ENCODE measurements at places on chromosomes 2 and 18.
A peak's percentile ranks its signal among the peaks of the same experiment; 100 is the strongest.

DNA sequence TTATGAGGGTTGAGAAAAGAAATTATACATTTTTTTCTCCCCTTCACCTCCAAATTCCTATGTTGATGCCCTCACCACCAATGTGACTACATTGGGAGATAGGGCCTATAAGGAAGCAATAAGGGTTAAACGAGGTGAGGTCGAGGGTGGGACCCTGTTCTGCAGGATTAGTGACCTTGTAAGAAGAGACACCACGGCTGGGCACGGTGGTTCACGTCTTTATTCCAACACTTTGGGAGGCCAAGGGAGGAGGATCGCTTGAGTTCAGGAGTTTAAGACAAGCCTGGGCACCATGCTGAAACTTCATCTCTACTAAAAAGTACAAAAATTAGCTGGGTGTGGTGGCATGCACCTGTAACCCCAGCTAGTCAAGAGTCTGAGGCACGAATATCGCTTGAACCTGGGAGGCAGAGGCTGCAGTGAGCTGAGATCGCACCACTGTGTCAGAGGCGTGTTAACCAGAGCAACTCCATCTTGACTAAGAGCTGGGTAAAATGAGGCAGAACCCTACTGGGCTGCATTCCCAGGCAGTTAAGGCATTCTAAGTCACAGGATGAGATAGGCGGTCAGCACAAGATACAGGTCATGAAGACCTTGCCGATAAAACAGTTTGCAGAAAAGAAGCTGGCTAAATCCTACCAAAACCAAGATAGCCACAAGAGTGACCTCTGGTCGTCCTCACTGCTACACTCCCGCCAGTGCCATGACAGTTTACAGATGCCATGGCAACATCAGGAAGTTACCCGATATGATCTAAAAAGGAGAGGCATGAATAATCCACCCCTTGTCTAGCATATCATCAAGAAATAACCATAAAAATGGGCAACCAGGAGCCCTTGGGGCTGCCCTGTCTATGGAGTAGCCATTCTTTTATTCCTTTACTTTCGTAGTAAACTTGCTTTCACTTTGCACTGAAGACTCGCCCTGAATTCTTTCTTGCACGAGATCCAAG is 77.0 kb downstream of the NCAPH start:
- ATAC-seq: peak; percentile 19

GRCh38 chr2:134261398-134262131 is 7.7 kb downstream of the MGAT5 start:
- no peak for ATAC-seq

GRCh38 chr2:181575650-181576025 is 81.3 kb downstream of the CERKL start:
- no peak for ATAC-seq

DNA sequence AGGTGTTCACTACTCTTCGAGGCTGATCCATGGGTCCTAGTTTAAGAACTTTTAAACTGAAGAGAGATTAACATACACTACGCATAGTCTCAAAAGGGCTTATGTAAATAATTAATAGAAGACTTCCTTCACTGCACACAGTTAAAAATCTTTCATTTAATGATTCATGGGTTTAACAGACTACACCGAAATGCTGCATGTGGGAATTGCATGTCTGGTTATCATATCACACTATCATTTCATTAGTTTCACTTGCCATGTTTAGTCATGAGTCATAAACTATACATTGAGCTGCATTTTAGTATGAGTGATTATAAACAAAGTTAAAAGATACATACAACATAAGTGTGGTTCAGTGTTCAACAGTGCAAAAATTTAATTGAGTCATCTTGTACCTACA is 31.2 kb downstream of the GLS start:
- ATAC-seq: peak; percentile 18

GRCh38 chr2:23204685-23205242 is 180.2 kb upstream of the KLHL29 start:
- no peak for ATAC-seq

DNA sequence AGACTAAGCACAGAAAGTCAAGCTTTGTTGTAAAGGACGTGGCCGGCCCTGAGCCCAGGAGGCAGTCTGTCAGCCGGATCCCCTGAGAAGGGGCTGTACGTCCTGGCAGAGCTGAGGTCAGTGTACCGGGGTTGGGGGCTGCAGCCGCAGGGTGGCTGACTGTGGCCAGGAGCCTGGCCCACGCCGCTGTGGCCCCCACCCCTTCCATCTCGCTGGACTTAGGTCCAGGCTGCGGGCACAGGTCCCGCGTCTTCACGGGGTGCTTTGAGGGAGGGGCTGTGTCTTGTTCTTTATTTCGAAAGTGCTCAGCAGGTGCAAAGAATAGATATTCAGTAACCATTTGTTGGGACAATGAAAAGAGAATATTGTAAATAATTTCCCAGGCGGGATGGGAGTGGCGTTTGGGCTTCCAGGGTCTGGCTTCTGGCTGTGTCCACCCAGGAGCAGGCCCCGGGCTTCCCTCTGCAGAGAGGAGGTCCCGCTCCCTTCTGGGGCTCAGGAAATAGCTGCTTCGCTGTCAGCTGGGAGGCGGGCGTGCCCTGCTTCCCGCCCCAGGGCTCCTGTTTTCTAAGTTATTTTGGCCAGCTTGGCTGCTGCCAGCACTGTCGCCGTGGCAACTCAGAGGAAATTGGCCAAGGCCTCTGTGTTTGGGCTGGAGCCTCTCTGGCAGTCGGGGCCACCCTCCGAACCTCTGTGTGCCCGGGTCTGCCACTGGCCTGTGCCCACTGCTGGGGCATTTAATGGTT is 7.4 kb downstream of the NFATC1 start:
- no peak for ATAC-seq

GRCh38 chr2:56889738-56890137 is 705.9 kb downstream of the CCDC85A start:
- peak; percentile 61 for ATAC-seq

GRCh38 chr18:60656553-60656952 is 284.0 kb upstream of the MC4R start:
- no peak for ATAC-seq

- ATAC-seq: no peak
These were observed 797.7 kb downstream of the MBD2 start for GRCh38 chr18:53426666-53427184.

- peak; percentile 22 for ATAC-seq
These were observed 816 bp downstream of the GALNT14 start for GRCh38 chr2:31137211-31138036.

- peak; percentile 88 for ATAC-seq
These were observed 24.3 kb upstream of the VIT start for GRCh38 chr2:36672199-36672598.

GRCh38 chr2:8576525-8577167 is 105.2 kb upstream of the ID2 start:
- ATAC-seq: no peak

DNA sequence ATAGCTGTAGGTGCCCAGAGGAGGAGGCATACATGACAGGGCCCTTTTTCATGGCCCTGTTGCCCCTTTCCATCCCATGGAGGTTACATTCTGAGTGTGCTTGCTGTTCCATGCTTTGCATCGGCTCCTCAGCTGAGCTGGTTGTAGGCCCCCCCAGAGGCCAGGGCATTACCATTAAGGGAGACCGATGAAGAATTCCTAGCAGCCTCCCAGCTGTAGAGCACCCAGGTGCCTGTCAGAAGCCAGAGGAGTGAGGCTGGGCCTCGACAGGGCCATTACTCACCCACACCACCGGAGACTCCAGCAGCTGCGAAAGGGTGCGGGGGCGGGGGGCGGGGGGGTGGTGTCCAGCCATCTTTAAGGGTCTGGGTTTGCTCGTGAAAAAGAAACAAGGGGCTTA is 72.2 kb downstream of the GALNT14 start:
- ATAC-seq: no peak

GRCh38 chr2:223319601-223320000 is 267.6 kb downstream of the KCNE4 start:
- no peak for ATAC-seq

DNA sequence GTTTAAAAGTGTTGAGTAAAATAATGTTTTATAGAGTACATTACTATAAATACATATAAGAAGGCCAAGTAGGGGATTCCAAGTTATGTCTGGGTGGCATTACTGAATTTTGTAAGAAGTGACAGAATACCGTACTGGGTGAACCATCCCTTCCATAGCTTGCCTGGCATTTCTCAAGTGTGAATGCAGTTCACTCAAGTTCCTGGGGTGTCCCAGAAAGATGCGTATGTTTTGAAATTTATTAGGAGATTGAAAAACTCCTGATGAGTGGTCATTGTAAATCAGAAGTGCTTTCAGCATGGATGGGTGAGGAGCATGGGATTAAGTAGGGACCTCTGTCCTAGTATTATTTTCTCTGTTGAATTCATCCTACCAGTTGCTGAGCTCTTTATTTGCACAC is 103.2 kb downstream of the VAPA start:
- ATAC-seq: peak; percentile 8

GRCh38 chr2:65737452-65738011 is 305.1 kb upstream of the SPRED2 start:
- no peak for ATAC-seq

DNA sequence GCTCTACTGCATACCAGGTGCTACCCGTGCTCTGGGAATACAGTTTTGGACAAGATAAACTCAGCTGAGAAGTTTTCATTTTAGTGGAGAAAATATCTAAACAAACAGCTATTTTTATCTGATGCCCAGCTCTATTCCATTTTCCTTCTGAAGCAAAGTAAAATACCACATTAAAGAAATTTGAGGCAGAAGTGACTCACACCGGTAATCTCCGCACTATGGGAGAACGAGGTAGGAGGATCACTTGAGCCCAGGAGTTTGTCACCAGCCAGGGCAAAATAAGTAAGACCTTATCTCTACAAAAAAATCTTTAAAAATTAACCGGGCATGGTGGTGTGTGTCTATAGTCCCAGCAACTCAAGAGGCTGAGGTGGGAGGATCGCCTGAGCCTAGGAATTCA is 416.2 kb upstream of the LYPD1 start:
- ATAC-seq: peak; percentile 63

DNA sequence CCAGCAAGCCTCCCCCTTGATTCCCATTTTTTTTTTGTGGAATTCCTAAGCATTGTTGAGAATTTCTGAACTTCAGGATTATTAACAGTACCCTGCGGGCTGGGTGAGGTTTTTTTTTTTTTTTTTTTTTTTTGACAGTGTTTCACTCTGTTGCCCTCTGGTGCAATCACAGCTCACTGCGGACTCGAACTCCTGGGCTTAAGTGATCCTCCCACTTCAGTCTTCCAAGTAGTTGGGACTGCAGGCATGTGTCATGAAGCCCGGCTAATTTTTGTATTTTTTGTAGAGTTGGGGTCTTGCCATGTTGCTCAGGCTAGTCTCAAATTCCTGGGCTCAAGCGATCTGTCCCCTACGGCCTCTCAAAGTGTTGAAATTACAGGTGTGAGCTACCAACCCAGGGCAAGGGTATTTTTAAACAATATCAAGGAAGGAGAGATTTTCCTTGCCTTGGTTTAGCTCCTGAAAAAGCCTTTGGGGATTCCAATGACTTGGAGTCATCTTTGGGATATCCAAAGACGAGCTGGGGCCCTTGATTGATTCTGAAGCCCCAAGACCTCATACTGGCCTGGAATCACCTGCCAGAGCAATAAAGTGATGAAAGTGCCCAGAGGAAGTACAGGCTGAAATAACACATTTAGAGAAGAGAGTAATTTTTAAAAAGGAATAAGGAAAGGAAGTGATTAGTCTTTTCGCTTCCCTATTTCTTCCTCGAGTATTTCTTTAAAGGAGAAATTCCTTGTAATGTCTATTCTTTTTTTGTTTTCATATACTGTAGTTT is 240.2 kb downstream of the TGIF1 start:
- ATAC-seq: no peak

DNA sequence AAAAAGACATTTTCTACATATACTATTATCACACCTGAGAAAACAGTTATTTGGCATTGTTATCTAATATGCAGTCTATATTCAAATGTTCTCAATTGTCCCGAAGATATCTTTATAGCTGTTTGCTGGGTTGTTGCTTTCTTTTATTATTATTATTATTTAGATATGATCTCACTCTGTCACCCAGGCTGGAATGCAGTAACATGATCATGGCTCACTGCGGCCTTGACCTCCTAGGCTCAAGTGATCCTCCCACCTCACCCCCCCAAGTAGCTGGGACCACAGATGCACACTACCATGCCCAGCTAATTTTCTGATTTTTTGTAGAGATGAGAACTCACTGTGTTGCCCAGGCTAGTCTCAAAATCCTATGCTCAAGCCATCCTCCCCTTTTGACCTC is 19.9 kb downstream of the GPATCH11 start:
- no peak for ATAC-seq

DNA sequence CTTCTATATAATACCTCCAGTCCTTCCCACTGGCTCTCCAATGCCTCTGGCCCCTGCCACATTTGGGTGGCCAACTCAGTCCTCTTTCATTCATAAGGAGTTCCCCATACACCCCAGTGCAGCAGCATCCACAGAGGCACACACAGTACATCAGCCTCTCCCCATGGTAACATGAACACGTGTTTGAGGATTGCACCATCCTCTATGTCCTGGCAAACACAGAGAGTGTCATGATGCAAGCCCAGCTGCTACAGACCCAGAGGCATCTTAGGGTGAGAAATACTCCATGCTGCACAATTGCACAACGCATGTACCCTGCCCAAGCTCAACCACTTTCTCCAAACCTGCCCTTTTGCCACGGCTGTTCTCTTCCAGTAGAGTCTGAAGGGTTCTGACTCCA is 11.5 kb downstream of the IGFBP5 start:
- ATAC-seq: no peak

- no peak for ATAC-seq
These were observed 2.7 kb downstream of the METTL4 start for GRCh38 chr18:2568605-2569004.

DNA sequence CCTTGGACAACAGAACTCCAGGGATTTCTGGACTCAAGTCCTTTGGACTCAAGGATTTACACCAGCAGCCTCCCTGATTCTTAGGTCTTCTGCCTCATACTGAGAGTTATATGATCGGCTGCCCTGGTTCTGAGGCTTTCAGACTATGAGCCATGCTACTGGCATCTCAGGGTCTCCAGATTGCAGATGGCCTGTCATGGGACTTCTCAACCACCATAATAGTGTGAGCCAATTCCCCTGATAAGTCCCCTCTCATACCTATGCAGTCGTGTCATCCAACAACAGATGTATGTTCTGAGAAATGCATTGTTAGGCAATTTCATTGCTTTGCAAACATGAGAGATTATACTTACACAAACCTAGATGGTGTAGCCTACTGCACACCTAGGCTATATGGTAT is 61.4 kb upstream of the MSTN start:
- no peak for ATAC-seq

- ATAC-seq: no peak
These were observed 61.0 kb downstream of the LPIN1 start for GRCh38 chr2:11807156-11808015.

GRCh38 chr18:6885006-6885481 is 155.5 kb downstream of the ARHGAP28 start:
- no peak for ATAC-seq

- no peak for ATAC-seq
These were observed 4.7 kb upstream of the RAB11FIP5 start for GRCh38 chr2:73117441-73117840.

All from SK-N-SH treated with all-trans-retinoic acid at 6 μM for 48 hours (cell line).